ENCODE measurements at places on chromosomes 3 and 15.

DNA sequence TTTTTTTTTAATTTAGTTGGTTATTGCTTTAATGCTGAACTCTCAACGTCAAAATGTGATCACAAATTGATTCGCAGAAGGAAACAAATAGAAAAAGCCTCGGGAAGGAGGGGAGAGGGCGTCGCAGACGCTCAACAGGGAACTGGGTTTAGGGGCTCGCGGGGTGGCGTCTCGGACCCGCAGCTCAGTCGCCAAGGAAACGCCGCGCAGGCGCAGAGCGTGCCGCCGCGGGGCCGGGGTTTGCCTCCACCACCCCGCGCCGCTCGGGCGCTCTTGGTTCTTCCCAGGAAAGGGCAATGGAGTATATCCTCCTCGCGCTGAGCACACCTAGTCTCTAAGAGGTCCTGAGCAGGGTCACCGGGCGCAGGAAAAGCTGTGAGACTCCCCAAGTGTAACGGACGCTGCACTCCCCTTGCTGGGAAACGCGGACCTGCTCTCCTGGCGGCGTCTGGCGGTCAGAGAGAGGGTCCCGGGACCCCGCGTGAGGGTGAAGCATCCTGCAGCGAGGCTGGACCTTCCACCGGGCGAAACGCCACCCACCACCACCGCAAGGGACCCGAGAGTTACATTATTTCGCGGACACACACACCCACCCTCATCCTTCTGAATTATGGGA is 753 bp downstream of the PLCH1 start:
- DNase-seq, result peak; percentile 93

DNA sequence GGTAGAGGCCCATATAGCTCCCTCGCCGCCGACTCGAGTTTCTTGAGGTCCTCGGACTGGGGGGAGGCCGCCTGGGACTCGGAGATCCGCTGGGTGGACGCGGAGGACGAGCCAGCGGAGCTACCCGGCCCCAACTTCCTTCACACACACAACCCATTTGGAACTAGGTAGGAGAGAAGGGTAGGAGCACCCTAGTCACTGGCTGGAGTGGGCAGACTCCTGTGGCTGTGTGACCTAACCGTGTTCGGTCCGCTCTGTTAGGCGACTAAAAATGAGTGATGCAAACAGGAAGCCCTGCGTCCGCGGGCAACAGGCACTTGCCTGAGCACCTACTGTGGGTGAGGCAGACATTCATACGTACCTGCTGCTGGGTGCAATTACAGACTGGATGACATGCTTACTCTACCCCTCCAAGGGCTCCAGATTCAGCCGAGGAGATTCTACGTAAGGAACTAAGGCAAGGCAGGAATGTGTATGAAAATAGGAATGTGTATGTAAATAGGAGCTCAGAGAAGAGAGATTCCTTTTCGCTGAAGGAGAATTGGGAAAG is 4.6 kb upstream of the SIN3A start:
- peak; percentile 64 for DNase-seq

DNA sequence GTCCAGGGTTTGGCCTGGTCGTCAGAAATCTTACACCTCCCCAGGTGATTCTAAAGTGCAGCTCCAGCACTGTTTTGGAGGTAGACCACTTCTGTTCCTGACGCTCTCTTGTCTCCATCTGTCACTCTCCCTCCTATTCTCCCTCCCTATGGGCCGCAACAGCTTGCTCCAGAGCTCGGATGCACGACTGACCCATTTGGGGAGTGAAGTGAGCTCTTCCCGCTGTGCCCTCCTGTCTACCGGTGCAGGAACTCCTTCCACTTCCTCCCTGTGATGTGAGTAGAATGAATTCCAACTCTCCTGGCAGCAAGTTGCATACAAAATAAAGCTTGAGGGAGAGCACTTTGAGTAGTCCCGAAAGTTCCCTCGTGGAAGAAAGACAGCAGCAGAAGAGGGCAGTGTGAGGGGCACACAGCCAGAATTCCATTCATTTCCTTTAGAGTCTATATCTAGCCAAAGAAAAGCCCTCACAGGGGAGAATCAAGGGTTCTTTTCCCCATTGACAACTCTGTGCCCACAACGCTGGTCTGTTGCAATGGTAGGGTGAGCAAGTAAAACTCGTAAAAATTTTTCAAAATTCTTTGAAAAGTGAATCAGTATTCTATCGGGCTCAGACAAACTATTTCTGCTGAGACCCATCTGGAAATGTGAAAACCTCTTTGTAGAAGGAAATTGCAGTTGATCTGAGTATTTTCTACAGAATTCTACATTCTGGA is 39.9 kb upstream of the BDH1 start:
- DNase-seq, result no peak

DNA sequence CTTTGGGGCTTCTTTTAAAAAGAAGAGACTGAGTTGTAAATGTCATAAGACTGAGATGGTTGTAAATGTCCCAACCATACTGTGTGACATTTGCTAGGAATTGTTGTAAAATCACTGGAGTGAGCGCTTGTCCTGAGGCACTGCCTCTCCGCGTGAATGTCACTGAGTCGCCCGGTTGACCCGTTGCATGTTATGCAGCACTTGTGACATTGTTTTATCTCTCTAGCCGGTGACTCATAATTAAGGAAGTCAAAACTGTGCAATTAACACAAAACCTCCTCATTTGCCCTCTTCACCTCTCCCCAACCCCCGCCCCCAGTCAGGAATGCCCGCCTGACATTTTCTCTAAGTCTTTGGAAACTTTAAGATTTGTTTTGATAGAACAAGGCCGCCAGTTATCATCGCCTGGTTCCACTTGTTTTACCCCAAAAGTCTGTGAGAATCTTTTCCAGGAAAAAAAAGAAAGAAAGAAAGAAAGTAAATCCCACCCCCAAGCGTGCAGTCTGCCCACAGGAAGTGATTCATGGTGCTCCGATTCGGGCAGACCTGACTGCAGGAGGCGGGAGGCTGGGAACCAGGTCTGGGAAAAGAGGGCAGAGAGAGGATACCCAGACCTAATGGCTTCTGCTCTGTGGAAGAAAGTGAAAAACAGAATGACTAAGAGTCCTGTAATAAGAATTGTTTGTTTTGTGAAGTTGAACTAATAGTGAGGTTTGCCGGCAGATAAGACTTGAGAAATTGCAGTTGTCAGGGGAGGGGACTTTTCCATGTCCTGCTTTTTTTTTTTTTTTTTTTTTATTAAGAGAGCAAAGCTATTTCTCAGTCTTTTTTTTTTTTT is 84.8 kb downstream of the SMAD3 start:
- peak; percentile 67 for DNase-seq

GRCh38 chr3:156793851-156794250 is 32.3 kb upstream of the LEKR1 start:
- DNase-seq, result no peak

GRCh38 chr3:57370341-57370740 is 77.9 kb upstream of the ASB14 start:
- DNase-seq, result no peak

GRCh38 chr3:17050071-17050470 is 165.3 kb downstream of the PLCL2 start:
- no peak for DNase-seq

- no peak for DNase-seq
These were observed 153.4 kb upstream of the TSPAN3 start for GRCh38 chr15:77224352-77224751.

GRCh38 chr3:50637011-50637410 is 20.1 kb downstream of the MAPKAPK3 start:
- peak; percentile 81 for DNase-seq

- no peak for DNase-seq
These were observed 289.7 kb upstream of the DCBLD2 start for GRCh38 chr3:99191186-99191585.

- no peak for DNase-seq
These were observed 88.3 kb downstream of the ATP10A start for GRCh38 chr15:25774871-25775270.

All from iPS-NIHi11 (cell line).